CD4-positive, alpha-beta memory T cell (primary cell): ENCODE measurements at places on chromosomes 7 and 10.

DNA sequence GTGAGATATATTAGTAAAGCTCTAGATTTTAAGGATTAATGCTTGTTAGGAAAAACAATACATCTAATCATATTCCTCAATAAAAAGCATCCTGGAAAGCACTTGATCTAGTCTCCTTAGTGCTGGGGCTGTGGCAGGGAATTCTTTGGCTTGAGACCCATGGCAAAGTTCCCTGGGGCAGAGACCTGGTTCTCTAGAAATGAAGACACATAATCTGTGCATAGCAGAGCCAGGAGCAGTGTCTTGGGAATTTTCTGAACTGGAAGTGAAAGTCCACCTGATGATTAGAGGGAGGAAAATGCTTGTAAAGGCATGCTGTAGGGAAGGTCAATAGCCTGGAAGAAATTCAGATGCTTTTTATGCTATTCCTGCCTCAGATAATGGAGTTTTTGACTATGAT, 247.4 kb downstream of the CDK14 start:
- no peak for DNase-seq

DNA sequence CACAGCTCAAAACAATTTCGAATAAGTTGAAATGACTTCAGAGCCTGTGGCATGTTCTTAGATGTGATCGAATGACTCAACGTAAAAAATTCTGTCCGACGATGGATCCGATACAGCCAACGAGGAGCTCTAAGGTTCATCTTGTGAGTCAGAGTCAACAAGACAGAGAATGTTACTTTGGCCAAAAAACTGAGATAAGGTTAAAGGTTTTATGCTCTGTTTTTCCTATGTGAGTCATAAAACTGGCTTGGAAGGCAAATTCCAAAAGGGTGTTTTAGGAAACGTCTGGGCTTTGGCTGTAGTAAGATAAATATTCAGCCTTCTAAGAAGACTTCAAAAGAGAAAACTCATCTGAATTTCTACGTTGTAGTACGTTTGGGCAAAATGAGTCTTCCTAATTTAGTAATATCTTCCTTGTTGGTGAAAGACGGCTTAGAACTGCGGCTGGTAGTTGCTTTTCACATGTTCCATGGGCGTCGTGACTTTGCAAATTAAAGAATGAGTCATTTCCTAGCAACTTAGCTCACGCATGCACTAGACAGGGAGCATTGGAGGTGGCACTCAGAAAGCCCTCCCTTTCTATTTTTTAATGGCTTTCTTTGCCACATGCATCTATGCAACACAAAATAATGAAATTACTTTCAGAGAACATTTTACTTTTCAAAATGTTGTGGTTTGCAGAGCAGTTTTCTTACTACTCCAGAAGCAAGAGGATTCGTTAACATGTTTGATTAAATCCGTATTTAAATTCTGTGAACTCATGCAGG, 28.2 kb downstream of the PFKP start:
- DNase-seq, result peak; percentile 16

- peak; percentile 68 for DNase-seq
Measured at GRCh38 chr10:101829561-101830315, 11.5 kb upstream of the OGA start.

DNA sequence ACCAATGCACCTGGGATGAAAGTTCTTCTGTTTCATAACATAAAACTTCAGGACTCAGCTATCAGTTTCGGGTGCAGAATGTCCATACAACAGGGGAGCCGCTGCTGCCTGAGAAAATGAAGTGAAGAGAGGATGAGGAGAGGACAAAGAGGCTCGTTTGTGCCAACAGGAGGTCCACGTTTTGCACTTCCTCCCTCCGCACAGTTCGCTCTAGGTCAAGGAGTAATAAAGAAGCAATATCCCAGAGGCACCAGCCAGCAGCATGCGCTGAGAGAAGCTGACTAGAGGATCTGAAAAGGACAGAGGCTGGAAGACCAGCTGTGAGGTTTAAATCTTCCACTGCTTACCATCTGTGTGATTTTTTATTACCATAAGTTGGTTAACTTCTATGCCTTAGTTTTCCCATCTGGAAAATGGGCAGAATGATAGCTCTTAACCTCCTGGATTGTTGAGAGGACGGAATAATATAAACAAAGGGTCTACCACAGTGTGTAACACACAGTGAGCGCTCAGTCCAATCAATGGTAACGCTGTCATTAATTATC, 709 bp downstream of the GPAM start:
- no peak for DNase-seq

DNA sequence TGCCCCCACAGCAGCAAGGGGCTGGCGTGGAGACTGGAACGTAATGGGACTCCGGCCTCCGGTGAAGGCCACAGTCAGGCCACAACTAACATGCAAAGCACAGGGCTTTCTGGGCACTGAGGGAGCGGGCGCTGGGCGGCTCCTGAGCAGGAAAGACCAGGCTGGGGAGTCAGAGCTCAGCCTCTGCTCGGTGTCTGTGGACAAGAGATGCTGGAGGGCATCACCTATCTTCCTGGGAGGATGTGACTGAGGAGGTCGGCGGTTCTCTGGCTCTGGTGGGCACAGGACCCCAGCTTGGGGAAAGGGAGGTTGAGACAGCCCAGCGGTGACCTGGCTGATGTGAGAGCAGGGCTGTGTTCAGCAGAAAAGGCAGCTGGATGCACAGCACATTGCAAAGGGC, 11.7 kb downstream of the CNPY1 start:
- DNase-seq, result no peak

GRCh38 chr10:15344876-15345285, 26.2 kb downstream of the FAM171A1 start:
- DNase-seq, result no peak

DNA sequence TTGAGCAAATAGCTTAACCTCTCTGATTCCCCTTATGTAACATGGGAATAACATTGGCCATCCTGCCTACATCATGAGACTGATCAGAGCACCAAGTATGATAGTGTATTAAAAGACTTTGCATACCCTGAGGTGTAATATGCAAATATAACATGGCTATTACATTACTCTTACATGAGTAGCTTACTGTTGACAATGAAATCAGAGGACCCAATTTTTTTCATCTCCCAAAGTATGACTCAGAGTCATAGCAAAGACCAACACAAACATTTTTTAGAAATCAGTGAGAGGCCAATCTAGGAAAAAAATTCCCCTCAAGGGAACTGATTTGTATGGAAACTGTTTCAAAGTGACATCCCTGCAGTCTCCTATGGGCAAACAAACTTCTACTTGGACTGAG, 47.0 kb upstream of the TMEM140 start:
- no peak for DNase-seq

GRCh38 chr10:104349623-104350126, 4.0 kb upstream of the CFAP58 start:
- DNase-seq, result no peak

GRCh38 chr10:9097206-9097990, 1042.9 kb downstream of the GATA3 start:
- DNase-seq, result no peak

DNA sequence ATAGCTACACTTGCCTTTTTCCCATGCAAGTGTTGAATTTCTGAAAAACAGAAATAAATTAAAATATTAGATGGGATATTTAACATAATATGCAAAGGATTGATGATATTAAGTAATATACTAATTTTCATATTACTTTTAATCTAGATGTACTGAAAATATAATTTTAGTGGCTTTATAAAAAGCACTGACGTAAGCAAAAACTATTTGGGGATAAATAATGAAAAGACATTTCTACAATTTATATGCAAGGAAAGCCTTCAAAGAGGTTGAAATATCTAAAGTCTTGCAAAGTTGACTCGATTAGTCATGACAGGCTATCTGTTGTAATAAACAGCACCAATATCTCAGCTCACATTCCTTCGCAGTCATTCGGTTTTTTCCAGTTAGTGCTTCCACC, 94.9 kb upstream of the ABCB5 start:
- DNase-seq, result no peak

- no peak for DNase-seq
Measured at GRCh38 chr7:55180963-55181542, 162.2 kb downstream of the EGFR start.

DNA sequence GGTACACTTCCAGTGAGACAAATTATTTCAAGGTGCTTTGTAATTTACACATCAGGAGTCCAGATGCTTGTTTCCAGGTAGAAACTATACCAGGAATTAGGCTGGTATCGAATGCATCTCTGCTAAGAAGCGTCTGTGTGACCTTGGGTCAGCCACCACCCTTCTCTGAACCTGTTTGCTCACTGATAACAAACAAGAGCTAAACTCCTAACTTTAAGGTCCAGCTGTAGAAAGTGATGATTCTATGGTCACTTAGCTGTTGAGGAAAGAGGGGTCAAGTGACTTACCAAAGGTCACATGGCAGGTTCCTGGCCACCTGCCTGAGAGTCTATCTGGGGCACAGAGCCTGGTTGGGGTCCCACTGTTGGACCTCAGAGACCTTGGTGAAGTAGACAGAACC, 95.4 kb downstream of the HIF1AN start:
- DNase-seq, result no peak

- DNase-seq, result no peak
Measured at GRCh38 chr10:116826803-116827202, 22.5 kb upstream of the ENO4 start.

- DNase-seq, result no peak
Measured at GRCh38 chr10:77494327-77494726, 143.3 kb downstream of the KCNMA1 start.

- no peak for DNase-seq
Measured at GRCh38 chr10:110512461-110513187, 14.9 kb downstream of the DUSP5 start.
